NCI-H526 treated with DMSO at 0.1 percent for 48 hours (cell line): ENCODE measurements at places on chromosomes 11 and 22.

DNA sequence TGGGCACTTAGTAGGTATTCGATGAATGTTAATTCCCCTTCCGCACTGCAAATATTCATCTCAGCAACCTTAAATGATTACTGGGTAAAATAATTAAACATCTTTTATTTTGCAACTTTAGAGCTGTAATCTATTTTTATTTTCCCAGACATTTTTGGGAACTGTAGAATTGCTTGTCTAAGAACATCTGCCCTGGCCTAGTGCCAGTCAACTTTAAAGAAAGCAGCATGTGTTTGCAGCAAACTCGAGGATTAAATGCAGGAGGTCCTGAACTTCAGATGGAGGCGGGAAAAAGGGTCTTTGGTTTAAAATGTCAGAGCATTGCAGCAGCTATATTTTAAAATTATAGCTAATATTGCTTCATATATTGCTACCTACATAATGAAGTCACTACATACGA, 190.0 kb downstream of the PGR start:
- DNase-seq: no peak

DNA sequence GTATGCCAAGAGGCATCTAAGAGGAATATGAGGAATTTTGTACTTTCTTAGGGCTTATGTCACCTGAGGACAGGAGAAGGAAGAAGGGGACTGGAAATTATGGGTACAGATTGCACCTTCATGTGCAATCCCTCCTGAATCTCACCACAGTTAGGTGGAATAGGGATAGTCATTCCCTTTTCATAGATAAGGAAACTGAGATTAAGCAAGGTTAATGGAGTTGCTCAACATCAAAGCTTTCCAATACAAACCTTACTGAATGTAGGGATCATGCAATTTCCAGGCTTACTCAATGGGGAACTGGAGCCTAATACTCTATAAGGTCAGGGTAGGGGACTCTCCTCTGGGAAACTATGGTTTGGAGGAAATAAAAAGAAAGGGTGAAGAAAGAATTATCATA, 133.0 kb downstream of the C11orf87 start:
- DNase-seq: no peak

GRCh38 chr11:34996958-34997357, 80.5 kb downstream of the PDHX start:
- no peak for DNase-seq

GRCh38 chr11:74279256-74279655, 32.2 kb downstream of the P4HA3 start:
- no peak for DNase-seq

- DNase-seq: no peak
Measured at GRCh38 chr11:5514841-5515240, 1.7 kb downstream of the UBQLNL start.

DNA sequence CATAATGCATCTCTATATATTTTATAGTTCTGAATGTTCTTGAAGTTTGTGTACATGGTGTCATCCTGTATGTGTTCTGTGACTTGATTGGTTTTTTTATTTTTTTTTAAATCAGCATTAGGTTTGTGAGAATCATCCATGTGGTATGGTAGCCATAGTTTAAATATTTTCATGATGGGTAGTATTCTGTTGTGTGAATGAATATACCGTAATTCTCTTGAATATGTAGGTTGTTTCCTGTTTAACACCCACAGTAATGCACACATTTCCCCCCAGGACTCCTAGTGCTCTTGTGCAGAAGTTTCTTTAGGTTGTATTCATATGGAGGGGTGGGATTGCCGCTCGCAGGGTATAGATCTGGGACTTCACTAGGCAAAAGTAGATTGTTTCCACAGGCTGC, 2.0 kb downstream of the PACS1 start:
- no peak for DNase-seq

GRCh38 chr11:5992604-5993251, 5.9 kb upstream of the OR52L1 start:
- peak; percentile 9 for DNase-seq

DNA sequence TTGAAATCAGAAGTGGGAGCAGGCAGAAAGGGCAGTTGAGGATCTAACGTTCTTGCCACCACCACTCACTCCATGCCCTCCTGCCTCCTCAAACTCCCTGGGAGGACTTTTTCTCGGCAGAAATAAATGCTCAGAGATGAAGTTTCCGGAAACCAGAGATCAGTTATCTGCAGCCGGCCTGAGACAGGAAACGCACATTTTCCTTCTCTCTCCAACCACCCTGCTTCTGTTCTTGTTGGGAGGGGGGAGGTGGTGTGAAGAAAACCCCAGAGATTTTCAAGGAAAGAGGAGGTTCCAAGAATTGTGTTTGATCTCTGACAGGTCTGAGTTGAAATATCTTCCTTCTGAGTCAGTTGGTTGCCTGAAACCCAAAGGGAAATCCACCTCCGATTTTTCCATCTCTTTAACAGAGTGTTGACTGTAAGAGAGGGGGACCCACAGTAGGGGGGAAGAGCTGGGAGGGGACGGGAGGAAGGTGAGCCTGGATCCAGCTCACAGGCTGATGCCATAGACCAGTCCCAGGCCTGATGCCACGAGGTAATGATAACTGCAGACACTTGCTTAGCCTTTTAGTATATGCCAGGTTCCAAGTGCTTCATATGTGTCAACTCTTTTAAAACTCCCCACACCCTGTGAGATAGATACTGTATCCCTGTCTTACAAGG, 100.8 kb downstream of the TRAF6 start:
- no peak for DNase-seq

GRCh38 chr22:31347251-31348008, 1.3 kb upstream of the PATZ1 start:
- DNase-seq: peak; percentile 82

DNA sequence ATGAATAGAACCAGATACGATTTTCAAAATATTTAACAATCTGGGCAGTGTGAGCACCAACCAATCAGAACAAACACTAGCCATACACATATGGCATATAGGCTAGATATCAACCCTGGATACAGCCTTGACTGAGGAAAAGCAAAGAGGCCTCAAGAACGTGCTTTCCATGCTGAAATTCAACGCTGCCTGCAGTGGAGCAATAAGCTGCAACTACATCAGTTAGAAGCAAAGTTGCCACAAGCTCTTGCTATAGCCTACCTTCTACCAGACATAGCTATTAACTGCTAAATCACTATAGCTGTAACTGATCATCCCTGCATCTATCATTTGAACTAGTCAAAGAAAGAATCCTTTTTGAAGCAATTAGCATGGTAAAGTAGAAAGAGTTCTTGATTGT, 42.5 kb downstream of the DENND5A start:
- no peak for DNase-seq

GRCh38 chr11:115974703-115975102, 470.5 kb upstream of the CADM1 start:
- DNase-seq: no peak

DNA sequence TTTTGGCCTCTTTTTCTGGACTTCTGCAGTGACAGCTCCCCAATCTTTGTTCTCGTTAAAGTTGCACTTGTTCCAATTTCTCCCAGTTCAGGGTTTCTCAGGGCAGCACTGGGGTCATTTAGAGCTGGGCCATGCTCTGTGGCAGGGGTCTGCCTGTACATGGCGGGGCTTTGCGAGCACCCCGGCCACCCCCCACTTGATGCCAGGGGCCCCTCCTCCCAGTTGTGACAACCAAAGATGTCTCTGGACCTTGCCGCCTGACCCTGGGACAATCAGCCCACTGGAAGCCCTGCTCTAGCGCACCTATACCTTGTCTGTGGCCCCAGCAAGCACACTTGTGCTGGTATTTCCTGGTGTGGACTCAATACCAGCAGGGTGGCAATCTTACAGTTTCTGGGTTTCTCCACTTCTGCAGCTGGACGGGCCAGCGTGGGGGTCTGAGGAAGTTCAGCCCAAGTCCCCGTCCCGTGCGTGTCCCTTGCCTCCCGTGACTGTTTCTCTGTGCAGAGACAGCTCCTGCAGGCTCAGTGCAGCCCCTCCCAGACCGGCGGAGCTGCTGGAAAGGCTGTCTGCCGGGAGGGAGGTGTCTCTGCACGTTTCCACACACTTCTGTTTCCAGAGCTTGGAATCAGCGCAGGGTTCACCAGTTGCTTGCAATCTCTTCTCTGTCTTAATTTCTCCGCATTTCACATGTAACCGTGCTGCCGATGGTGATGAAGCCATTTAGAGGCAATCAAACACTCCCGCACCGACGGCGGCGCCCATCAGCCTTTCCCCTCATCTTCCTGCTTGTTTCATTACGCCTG, 1328.9 kb downstream of the BRD1 start:
- no peak for DNase-seq

DNA sequence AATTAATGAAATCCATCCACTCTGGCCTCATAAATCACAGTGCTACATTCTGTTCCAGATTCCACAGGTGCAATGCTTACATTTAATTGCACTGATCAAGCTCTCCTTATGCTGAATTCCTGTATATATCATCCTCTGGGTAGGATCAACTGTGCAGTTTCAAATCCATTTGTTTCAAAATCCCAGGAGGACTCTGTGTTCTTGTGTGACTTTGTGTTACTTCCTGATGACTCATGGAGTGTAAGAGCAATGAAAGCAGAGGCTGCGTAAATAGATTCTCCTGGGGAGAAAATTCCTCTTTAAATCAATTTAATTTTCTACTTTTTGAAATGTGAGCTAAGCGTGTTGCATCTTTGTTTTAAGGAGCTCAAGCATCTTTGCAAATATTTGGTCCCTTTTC, 752.7 kb downstream of the METTL15 start:
- no peak for DNase-seq

- no peak for DNase-seq
Measured at GRCh38 chr11:2699185-2699530, 636 bp downstream of the KCNQ1OT1 start.

DNA sequence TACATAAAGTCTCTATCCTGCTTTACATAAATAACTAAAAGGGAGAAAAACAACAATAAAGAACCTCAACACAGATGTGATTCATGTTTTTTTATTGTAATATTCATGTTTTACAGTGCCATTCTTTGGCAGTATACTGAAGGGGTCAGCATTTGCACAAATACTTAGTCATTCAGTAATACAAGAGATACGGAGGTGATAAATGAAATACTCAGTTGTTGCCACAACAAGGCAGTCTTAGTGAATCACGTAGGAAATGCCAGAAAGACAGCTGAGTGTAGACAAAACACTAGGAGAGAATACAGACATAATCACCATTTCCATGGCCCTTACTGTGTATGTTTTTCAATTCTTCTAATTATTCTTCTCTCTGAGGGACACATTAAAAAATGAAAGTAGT, 910.4 kb downstream of the METTL15 start:
- no peak for DNase-seq

DNA sequence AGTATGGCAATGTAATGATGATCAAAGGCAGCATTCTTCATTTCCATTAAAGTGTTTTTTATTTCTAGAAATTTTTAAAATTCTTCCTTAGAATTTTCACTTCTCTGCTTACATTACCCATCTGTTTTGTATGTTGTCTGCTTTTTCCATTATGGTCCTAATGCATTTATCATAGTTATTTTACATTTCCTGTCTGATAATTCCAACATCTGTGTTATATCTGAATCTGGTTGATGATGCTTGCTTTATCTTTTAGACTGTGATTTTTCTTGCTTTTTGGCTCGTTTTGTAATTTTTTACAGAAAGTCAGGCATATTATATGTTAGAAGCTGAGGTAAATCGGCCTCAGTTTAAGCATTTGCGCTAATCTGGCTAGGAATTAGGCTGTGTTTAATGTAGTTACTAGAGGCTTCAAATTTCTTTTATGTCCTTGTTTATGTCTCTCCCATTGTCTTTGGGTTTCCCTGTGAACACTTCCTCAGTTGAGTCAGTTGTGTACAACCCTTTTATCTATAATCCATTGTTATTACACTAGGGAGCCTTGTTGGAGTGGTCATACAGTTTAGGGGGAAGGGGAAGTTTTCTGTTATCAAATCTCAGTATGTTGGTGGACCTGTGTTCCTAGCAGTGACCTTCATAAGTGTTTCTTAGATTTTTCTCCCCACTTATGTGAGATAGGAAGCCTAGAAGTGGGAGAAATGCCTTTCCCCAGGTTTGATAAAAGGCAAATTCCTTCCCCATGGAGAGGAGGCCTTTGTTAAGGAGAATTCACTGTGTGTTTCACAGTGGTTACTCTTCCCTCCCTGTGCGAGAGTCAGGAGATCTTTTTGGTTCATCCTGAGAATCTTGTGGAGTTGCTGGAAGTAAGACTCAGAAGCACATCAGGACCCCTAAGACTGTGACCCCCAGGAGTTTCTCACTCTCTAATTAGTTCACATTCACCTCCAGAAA, 437.5 kb downstream of the INSC start:
- DNase-seq: no peak

DNA sequence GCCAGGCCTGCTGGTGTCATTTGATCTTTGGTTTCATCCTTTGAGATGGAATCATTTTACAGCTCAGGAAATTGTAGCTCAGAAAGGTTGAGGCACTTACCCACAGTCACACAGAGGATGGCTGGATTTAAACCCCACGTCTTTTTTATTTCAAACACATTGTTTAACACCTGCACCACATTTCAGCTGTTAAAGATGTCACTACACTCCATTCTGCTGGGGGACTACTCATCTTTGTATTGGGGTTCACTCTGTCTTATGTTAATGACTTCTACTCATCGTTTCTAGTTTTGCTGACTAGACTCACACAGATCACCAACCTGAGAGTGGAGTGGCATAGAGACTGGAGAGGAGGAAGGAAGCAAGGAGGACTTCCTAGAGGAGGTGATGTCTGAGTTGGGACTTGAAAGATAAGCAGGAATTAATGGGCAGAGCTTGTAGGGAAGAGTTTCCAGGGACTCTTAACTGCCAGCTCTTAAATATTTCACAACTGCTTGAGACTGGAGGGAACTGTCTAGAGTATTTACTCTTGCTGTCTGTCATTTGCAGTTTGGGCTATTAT, 80.0 kb downstream of the TP53I11 start:
- DNase-seq: no peak

GRCh38 chr11:126231725-126232459, 20.3 kb downstream of the FAM118B start:
- no peak for DNase-seq

GRCh38 chr22:17906978-17907747, 117.2 kb downstream of the MICAL3 start:
- DNase-seq: no peak

DNA sequence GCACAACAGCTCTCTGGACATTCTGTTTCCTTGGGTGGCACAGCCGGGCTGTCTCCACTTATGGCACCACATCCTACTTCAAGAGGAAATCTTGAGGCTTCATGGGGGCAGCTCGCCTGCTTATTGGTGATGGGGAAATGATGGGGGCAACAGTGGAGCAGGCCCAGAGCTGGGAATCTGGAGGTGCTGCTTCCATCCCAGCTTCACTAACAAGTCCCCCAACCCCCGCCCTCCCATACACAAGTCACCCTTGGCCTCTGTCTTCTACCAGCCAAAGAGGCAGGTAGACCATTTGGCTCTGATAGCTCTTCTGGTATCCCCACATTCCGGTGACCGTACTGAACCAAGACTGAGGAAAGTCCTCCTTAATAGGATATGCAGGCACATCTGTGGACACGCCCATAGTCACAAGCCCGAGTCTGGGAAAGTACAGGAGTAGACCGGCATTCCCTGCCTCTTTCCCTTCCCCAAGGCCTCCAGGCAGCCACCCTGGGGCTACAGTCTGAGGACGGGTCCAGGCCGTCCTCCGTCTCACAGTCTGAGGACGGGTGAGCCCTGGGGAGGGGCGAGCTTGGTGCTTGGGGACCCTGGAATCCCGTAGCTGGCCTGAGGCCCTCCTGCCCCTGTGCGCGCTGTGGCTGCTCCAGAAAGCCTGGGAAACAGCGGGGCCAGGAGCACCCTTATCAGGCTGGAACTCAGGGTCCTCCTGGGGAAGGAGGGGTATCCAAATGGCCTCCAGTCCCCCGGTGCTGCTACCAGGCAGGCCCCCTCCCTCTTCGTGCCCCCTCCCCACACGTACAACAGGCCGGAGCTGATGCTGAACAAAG, 145.6 kb downstream of the FEZ1 start:
- DNase-seq: peak; percentile 84
